CD4-positive, alpha-beta T cell treated with Interleukin-17A for 1 hour (primary cell): ENCODE measurements at places on chromosomes 1 and 21.

DNA sequence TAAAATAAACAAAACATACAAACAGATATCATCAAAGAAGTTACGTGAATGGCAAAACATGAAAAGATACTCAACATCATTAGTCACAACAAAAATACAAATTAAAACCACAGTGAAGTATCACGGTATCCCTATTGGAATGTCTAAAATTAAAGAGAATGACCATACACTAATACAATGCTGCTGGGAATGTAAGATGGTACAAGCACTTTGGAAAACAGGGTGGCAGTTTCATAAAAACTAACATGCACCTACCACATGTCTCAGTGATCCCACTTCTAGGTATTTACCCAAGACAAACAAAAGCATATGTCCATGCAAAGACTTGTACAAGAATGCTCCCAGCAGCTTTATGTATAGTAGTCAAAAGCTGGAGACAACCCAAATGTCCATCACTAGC lies 69.1 kb downstream of the HSF2BP start:
- no peak for DNase-seq

- no peak for DNase-seq
These were observed 76.2 kb upstream of the CD34 start for GRCh38 chr1:207987164-207987563.

- DNase-seq, result peak; percentile 32
These were observed 262.6 kb upstream of the SGIP1 start for GRCh38 chr1:66271216-66271903.

GRCh38 chr1:203181586-203182386 lies 4.7 kb downstream of the CHI3L1 start:
- DNase-seq, result no peak

GRCh38 chr1:63663873-63664272 lies 70.7 kb downstream of the PGM1 start:
- no peak for DNase-seq

- DNase-seq, result peak; percentile 75
These were observed 6.4 kb downstream of the RHOC start for GRCh38 chr1:112700290-112701226.

DNA sequence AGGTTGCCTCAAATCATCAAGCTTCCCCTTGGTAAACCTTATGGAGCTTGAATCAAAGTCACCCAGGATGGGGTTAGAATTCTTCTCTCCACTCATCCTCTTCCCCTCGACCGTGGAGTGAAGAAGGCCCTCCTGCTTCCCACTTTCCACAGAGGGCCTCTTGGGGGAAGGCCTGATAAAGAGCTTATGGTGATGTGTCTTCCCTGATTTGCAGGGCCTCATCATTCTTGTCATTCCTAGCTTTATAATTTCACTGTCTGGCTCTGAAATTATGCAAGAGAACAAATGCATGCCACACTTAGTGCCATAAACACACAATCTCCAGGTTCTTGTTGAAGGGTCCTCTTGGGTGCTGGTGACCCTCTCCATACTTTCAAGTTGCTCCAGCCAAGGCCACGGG lies 101.2 kb downstream of the HMGB4 start:
- DNase-seq, result no peak

DNA sequence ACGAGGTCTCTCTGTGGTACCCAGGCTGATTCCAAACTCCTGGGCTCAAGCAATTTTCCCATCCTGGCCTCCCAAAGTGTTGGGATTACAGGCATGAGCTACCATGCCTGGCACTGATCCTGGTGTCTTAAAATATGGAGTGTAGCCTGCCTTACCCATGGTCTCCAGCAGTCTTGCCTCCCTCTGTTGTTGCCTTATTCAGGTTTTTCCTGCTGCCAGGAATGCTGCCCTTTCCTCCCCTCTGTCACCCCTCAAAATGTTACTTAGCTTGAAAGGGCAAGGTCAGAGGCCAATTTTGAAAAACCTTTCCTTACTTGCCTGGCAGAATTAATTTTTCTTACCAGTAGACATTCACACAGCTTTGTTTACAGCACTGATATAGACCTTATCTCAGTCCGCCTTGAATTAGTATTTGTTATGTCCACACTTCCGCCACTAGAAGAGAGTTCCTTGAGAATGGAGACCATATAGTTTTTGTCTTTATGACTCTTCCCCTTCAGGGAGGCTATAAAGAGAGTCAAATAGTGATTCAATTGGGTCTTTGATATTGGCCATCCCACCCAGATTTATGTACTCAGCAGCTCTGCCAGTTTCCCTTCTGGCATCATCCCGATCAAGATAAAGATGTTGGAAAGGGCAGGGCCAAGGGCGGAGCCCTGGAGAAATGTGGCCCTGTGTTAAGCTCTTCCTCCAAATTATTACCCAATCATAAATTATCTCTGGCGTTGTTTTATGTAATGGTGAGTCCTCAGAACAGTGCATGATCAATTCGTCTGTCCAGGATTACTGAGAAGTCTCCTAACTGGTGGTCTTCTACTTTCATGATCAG lies 38.8 kb downstream of the C1orf21 start:
- DNase-seq, result no peak

DNA sequence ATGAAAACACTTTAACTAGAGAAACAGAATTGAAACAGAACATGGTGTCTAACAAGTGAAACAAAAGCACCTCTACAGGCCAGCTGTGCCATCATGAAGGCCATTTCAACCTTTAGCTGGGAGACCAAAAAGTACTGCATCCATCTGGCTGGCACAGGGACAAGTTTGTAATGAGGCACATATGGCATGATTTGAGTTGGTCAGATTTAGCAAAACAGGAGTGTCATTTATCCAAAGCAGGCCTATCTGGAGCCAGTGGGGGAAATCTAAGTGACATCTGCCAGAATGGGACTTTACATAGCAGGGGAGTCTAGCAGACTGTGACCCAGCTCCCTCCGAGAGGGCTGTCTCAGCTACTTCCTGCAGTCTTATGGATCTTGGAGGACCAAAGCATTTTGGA lies 51.9 kb downstream of the DNTTIP2 start:
- DNase-seq, result no peak
